ENCODE measurements at places on chromosomes 2 and 18.

GRCh38 chr18:29383311-29384273 is 1206.7 kb upstream of the CDH2 start:
- DNase-seq: no peak

DNA sequence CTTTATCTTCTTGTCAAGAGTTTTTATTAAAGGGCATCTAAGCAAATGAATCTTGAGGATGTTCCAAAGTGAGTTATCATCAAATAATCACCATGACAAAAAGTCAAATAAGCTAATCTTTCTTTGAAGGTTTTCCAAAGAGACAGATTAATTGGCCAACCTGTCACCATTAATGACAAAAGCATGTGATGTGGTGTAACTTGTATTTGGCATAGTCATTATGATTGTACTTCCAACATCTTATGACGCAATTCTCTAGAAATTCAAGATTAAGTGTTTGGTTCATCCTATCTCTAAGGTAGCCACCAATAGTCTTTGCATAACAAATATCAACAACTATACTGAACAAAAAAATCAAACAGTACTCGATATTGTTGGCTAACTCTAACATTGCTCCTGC is 28.6 kb downstream of the RBMS1 start:
- DNase-seq: no peak

GRCh38 chr2:168928113-168928831 is 27.2 kb downstream of the G6PC2 start:
- DNase-seq: no peak

- DNase-seq: no peak
These were observed 3.8 kb upstream of the CNDP1 start for GRCh38 chr18:74530584-74530862.

DNA sequence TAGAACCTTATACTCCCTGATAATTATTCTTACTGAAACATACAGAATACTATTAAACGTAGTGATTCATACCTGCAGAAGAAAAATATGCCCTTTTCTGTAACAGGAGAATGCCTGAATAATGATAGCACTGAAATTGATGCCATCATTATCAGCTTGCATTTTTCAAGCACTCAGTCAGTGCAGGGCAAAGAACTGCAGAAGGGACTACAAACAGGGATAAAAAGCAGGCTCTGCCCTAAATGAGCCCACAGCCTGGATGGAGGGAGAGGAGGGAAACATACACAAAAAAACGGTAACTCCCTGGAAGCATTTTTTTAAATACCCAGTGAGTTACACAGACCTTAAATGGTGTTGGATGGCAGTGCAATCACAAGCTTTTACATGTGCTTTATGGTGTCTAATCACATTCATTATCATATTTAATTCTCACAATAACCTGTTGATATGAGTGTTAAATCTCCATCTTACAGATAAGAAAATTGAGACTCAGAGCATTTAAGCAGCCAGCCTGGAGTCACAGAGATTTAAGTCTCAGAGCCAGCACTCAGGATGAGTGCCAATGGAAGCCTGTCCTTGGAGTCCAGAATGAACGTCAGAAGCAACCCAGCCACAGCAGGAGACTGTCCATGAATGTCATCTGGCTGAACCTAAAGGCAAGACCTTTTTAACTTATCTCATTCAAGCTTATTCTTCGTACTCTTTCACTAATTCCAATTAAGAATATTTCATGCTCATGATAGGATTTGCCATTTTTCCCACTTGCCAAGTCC is 139.3 kb upstream of the CTNNA2 start:
- no peak for DNase-seq

DNA sequence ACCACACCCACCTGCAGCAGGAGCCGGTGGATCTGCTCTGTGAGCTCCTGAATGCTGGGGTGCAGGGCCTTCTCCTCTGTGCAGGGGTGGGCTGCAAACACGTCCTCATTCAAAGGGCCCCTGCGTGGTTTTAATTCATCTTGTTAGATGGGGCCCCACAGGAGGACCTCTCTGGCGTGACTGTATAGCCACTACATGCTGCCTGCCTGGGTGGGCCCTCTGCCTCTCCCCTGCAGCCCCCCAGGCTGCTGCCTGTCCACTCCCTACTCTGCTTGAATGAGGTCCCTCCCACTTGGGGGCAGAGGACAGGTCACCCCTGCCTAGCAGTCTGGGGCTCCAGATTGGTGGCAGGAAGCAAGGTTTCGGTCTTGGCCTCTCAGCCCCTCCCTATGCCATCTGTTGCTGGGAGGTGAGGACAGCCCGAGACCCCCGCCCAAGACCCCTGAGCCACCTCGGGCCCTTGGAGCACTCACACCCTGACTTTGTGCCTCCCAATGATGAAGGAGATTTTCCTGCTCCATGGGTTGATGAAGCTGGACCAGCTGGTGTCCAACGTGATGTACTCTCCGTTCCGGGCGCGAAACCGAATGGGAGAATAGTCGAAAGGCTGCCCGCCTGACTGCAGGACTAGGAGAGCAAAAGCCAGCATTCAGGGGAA is 22.0 kb upstream of the HES6 start:
- DNase-seq: no peak

GRCh38 chr2:179417436-179417949 is 152.9 kb upstream of the SESTD1 start:
- DNase-seq: no peak

- DNase-seq: no peak
These were observed 243.8 kb downstream of the CELF4 start for GRCh38 chr18:37321582-37322491.

GRCh38 chr2:238425505-238425978 is 1.2 kb upstream of the ASB1 start:
- no peak for DNase-seq

GRCh38 chr2:121625953-121626352 is 23.3 kb downstream of the CLASP1 start:
- DNase-seq: no peak

- no peak for DNase-seq
These were observed 111.6 kb upstream of the DNMT3A start for GRCh38 chr2:25453199-25453905.

DNA sequence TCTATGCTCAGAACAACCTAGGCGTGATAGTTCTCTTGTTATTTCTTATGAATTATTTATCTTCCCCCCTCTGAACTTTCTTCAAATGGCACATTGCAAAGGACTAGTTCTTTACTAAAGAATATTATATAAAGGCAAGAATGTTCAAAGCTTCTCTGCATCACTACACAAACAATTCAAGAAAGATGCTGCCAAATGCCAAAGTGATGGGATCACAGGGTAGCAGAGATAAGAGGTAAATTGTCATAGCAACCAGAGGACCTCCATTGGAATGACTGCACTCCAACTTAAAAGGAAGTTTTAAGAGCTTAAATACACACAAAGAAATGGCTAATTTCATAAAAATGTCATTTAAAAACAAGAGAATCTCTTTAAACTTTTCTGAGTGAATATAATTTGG is 72.8 kb downstream of the AQP4 start:
- no peak for DNase-seq

GRCh38 chr2:30702694-30703093 is 104.6 kb downstream of the CAPN13 start:
- DNase-seq: no peak

DNA sequence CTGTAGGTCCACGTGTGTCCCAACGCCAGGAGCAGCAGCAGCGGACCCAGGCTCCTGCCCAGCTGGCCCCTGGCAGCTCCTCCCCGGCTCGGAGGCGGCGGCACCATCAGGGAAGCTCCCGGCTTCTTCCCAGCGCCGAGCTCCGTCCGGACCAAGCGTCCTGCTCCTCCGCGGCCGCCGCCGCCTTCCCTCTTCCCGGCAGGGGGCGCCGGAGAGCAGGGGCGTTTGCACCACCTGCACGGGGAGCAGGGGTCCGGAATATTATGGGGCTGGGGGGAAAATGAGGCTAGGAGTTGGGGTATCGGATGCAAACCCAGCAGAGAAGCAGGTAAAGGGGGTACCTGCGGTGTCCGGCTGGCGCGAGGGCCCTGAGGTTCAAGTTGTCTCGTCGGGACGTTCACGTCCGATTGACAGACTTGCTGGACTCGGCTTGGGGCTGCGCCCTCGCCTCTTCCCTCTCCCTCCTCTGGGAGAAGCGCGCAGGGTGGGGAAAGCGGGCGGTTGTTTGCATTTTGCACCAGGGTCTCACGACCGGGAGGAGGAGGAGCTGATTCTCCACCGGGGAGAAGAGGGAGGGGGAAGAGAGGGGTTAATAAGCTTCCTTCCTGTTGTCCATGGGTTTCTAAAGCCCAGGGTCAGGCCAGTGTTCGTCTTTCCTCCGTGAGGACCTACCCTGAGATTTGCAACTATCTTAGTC is at the start of gene CCBE1:
Gene CCBE1, minus strand, starts transcription at position 188 of the 697 bp plus-strand sequence.
- peak; percentile 25 for DNase-seq

DNA sequence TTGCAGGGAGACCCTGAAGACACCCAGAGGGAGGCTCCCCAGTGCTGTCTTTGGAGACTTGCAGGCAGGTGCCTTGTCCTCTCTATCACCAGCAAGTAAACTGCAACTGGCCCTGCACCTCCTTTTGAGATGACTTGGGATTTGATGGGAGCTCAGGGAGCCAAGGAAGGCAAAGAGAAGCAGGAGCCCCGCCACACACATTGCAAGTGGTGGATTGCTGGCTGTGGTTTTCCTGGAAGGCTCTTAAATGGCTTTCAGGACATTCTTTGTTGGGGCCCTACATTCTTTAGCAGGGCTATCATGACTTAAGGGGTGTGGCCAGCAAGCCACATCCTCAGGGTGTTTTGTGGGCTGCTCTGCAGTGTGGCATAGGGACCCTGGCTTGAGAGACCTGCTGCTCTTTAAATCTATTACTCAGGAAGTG is 39.9 kb upstream of the CDC42EP3 start:
- no peak for DNase-seq

- DNase-seq: no peak
These were observed 36.6 kb downstream of the VAPA start for GRCh38 chr18:9950289-9951016.

- no peak for DNase-seq
These were observed 614.5 kb downstream of the IRS1 start for GRCh38 chr2:226184940-226185615.

DNA sequence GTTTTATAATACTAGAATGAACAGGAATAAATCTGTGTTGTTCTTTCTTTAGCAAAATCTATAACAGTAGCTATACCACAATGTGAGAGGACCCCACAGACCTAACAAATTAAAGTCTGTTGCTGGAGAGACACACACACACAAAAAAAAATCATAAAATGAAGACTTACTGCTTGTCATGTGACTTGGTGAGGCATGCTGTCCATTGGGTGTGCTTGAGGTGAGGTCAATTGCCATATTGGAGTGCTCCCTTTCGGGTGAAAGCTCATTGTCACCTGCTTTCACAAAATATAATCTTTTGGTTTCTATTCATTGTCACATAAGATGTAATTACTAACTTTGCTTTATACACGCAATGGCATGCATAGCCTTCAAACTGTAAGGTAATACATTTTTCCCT is 3.9 kb downstream of the IKZF2 start:
- DNase-seq: no peak

GRCh38 chr2:70630761-70631160 is 77.1 kb upstream of the TGFA start:
- no peak for DNase-seq

All from NCI-H187 (cell line).